ENCODE measurements at places on chromosomes 3 and 15. TPM values are rescaled to one million over a fixed set of nuclear protein-coding genes. Genes with fewer than 3 reads are reported as not detected.
A peak's percentile ranks its signal among the peaks of the same experiment; 100 is the strongest.

GRCh38 chr15:34054081-34054707 is 15.2 kb upstream of the AVEN start:
- no peak for DNase-seq

DNA sequence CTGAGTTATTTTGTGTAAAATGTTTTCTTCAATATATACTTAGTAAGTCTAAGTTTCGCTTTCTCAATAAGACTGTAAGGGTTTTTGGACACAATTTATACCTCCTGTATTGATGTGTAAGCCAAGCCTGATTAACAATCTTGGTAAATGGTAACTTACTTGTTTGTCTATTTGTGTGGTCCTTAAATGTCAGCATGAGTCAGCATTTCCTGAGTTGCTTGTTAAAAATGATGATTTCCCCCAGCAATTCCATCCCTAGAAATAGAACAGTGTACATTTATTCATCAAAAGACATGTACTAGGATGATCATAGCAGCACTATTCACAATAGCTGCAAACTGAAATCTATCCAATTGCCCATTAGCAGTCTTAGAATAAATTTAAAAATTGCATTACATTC is 53.4 kb upstream of the LRIG1 start:
- peak; percentile 5 for DNase-seq

GRCh38 chr3:12906916-12907290 is 65.5 kb upstream of the RPL32 start:
- no peak for DNase-seq

Gene PLA2G4E
- not detected for total RNA-seq

Gene GP9
- total RNA-seq: not detected

Data from glomerular endothelial cell (primary cell).